ENCODE measurements at places on chromosomes 5 and 9. TPM values are rescaled to one million over a fixed set of nuclear protein-coding genes. Genes with fewer than 3 reads are reported as not detected.

GRCh38 chr9:98784831-98785806 lies 11.2 kb downstream of the ANKS6 start:
- DNase-seq: peak; percentile 6

GRCh38 chr9:98641695-98642094 lies 67.0 kb downstream of the GABBR2 start:
- no peak for DNase-seq

- no peak for DNase-seq
Measured at GRCh38 chr9:36729906-36730305, 157.2 kb downstream of the MELK start.

The ZNF354B gene
- 14.6 TPM for total RNA-seq

The GM2A gene
- total RNA-seq: 38.1 TPM

The CCDC183 gene
- 2.3 TPM for total RNA-seq

DNA sequence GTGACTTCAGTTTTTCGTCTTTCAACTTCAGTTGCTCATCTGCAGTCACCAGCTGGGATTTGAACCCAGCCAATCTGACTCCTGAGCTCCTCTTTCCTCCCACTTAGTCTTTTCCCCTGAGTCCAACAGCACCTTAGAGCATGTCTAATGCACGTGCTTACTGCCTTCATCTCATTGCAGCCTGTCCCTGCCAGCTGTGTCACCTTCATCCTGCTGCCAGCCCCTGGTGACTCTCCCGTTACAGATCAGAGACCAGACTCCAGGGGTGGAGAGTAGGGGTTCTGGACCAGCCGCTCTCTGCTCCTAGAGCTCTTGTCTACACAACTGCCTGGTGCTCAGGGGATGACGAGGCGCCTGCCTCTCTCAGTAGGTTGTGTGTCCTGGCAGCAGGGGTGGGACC lies 132.9 kb upstream of the LMX1B start:
- no peak for DNase-seq

The IFNK gene
- not detected for total RNA-seq

DNA sequence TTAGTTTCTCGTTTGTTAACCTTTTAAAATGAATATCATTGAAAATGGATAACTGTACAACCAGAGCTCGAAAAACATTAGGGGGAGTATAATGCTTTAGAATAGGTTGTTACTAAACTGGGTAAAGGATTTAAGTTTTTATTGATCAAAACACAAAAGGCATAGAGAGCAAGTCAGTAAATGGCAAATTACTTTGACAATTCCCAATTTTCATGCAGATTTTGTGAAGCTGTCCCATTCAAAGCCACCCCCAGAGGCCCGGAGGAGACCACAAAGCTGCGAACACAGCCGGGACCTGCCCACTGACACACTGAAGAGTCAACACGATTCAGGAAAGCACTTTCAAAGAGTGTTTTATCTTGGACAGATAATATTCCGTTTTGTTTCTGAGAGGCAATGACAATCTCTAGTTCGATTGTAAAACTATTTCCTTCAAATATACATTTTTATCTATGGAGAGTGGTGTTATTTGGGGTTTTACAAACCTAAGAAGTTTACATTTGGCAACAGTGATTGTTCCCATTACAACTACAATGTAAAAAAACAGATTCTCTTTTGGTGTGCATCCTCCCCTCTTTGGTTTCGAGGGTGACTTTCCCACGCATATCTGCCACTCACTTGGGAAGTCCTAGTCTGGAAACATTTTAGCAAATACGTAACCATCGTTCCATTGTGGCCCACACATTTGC lies 182.6 kb upstream of the TBCA start:
- DNase-seq: no peak

DNA sequence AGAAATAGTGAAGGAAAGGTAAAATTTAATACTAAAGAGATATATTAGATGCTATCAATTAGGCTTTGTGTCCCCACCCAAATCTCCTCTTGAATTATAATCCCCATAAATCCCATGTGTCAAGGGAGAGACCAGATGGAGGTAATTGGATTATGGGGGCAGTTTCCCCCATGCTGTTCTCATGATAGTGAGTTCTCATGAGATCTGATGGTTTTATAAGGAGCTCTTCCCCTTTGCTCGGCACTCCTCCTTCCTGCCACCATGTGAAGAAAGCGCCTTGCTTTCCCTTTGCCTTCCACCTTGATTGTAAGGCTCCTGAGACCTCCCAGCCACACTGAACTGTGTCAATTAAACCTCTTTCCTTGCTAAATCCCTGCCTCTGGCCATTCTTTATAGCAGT lies 697.0 kb upstream of the RGMB start:
- DNase-seq: no peak

- no peak for DNase-seq
Measured at GRCh38 chr5:32760091-32760509, 49.0 kb downstream of the NPR3 start.

The KLF4 gene
- 21.8 TPM for total RNA-seq

DNA sequence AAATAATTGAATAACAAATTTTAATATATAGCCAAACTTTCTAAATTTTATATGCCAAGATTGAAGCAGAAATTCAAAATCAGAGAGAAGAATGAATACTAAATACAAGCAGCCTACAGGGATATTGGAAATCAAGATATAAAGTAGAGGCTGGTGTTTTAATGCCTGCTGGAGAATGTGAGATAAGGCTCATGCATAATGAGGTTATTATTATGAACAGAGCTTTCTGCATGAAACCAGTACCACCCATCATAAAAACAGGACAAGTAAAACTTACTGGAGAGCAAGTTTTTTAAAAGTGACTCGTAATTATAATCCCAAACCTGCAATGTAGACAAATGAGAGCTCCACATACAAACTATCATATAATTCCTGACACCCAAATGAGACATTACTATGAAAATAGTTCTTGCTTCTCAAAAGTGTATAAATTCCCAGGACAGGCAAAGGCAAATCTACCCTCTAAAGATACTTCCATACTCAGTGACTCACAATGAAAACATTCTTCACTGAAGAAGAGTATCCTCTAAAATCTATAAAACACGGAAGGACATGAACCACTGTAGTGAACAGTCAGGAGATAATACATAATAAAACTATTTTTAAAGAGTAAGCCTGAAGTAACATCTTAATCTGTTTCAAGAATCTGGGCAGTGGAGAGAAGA lies 532.0 kb upstream of the GRAMD2B start:
- DNase-seq: no peak

The SAPCD2 gene
- total RNA-seq: 2.4 TPM

GRCh38 chr9:123265833-123266232 lies 2.6 kb downstream of the STRBP start:
- no peak for DNase-seq

The CSF1R gene
- total RNA-seq: 91.9 TPM

DNA sequence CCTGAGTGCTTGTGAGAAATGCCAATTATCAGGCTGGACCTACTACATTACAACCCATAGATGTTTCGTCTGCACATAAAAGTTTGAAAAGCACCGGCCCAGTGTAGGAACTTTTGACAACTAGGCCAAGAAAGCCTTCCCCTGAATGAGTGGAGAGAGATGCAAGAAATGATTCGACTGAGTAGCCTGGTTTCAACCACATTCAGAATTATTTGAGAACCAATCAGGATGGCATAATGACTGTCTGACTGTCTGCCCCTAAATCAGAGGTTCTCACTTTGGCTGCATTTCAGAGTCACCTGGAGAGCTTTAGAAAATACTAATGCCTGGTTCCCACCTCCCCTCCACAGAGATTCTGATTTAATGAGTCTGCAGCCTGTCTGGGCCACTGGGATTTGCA lies 61.1 kb downstream of the FRMD3 start:
- DNase-seq: no peak

The DRD1 gene
- 0.81 TPM for total RNA-seq

DNA sequence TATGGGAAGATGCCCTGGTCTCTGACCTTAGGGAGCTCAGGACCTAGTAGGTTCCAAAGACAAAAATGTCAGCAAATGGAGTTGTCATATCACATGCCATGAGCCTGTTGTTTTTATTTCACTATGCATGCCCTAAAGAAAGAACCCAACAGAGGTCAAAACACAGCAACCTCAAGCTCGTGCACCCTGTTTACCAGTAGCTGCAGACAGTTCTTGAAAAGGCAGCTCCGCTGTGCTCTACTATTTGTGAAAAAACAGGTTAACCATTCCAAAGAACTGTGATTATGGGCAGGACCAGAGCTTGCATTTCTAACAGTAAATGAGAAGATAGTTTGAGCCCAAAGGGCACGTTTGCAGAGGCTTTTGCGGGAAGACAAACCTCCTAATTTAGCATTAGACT lies 22.8 kb downstream of the ITK start:
- no peak for DNase-seq

DNA sequence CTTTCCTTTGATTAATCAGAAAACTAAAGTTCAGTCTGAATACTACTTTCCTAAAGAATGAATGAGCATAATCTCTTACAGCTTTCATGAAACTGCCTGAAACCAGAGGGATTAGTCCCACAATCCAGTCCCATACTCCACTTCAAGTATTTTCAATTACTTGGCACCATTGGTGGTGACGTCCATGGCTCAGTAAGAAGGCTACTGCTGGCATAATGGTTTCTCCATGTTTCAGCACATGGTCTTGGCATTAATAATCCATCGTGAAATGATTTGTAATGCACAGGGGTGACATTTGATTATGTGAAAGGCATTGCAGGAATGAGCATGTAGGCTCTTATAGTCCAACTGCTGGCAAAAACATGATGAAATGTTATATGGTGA lies 23.4 kb downstream of the LIX1 start:
- DNase-seq: no peak
